Endodermal cell (in vitro differentiated cells): ENCODE measurements at places on chromosomes 2 and 18. TPM values are rescaled to one million over a fixed set of nuclear protein-coding genes. Genes with fewer than 3 reads are reported as not detected.

SERPINB10 gene
- not detected in 2 replicates for total RNA-seq

FMNL2 gene
- 42.4 and 49.4 TPM in 2 replicates for total RNA-seq

SLC20A1 gene
- 86.7 and 92.3 TPM in 2 replicates for total RNA-seq

ERFE gene
- 0.48 and 0.50 TPM in 2 replicates for total RNA-seq

GCKR gene
- total RNA-seq = 0.99 to 1.7 TPM (median 1.6 TPM) in 3 replicates

CCDC74B gene
- 10.4 to 19.9 TPM (median 12.2 TPM) in 3 replicates for total RNA-seq

SPHKAP gene
- 0.14 to 0.25 TPM (median 0.18 TPM) in 3 replicates for total RNA-seq

VWA3B gene
- 0.38 to 0.56 TPM in 2 of 3 replicates, not detected in the other for total RNA-seq

DNAH7 gene
- 1.1 and 1.5 TPM in 2 replicates for total RNA-seq

CYP27A1 gene
- total RNA-seq = 53.7 to 76.5 TPM (median 54.9 TPM) in 3 replicates

CLIP4 gene
- 8.4 to 27.7 TPM (median 10.9 TPM) in 3 replicates for total RNA-seq

PROM2 gene
- total RNA-seq = 1.8 to 2.4 TPM (median 2.3 TPM) in 3 replicates

CCDC150 gene
- total RNA-seq = 25.0 and 25.4 TPM in 2 replicates

SGPP2 gene
- total RNA-seq = 0.11 TPM in 1 of 2 replicates, not detected in the other

GRCh38 chr18:67540559-67540958, 24.0 kb upstream of the DSEL start:
- no peak overlapping the region for H3K27ac ChIP-seq
- DNase-seq = no peak
- H3K36me3 ChIP-seq = no peaks in the 10 kb centered on the region
- H3K4me1 ChIP-seq = no peaks in the 10 kb centered on the region

DNA sequence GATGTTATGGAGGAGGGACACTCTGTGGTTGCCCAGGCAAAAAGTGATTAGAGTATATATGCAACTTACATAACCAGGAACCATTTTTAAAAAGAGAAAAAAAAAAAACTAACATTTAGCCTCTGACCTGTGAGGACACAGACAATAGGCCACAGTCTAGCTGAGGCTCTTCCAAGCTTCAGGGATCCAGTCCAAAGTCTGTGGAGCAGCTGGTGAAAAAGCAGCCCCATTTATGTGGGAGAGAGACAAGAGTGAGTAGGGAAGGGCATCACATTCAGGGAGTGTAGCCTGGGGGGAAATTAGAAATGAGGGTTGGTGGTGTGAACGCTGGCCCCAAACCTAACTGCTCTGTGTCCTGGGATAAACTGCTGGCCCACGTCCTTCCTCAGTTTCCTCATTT, 122.8 kb downstream of the MYO5B start:
- H3K36me3 ChIP-seq = no peaks in the 10 kb centered on the region
- DNase-seq = no peak
- H3K27me3 ChIP-seq = no peaks in the 10 kb centered on the region
- H3K27ac ChIP-seq = no peak overlapping the region
- no peak overlapping the region for H3K4me3 ChIP-seq

- H3K36me3 ChIP-seq = no peaks in the 10 kb centered on the region
- DNase-seq = no peak
- no peaks in the 10 kb centered on the region for H3K27me3 ChIP-seq
- peaks cover 9% of the 10 kb centered on the region for H3K4me1 ChIP-seq
- H3K27ac ChIP-seq = peak overlapping the region; percentile 11
- H3K4me3 ChIP-seq = no peak overlapping the region
Observed at GRCh38 chr2:20584045-20584398, 66.9 kb downstream of the HS1BP3 start.

DNA sequence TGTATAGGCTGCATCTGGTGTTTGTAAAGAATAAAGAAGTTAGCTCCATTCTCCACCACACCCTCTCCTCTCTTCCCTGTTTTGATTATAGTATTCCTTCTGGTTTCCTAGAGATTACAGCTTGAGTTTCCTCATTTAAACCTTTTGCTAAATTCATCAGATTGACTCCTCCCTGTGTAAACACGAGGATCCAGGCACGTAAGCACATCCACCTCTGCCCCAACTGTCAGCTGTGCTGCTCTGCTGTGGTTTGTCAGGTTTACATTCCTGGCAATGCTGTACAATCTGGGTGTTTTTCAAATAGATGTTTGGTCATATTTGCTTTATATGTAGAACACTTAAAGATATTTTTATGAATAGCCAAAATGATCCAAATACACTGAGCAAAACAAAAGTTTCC, 302.8 kb downstream of the PTGR3 start:
- H3K4me3 ChIP-seq = no peak overlapping the region
- no peak overlapping the region for H3K27ac ChIP-seq
- H3K4me1 ChIP-seq = no peaks in the 10 kb centered on the region
- no peaks in the 10 kb centered on the region for H3K36me3 ChIP-seq

DNA sequence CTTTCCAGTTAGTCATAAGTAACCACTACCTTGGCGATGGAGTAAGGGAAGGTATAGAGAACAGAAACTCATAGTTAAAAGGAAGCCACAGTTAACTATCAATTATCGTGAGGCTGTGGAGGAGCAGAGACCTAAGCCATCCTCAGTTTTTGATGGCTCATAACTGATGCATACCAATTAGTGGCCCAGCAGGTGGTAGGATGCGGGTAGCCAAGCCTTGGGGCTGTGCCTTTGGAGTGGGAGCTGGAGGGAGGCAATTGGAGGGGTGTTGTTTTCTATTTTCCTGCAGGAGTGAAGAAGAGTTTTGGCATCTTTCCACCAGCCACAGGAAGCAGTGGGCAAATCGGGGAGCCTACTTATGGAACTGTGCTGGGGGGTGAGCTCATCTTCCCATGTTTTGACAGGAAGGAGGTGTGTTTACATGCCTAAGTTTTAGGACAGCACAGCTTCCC, 194.8 kb downstream of the TPGS2 start:
- H3K4me1 ChIP-seq = peaks cover 8% of the 10 kb centered on the region
- no peak overlapping the region for H3K4me3 ChIP-seq
- no peak for DNase-seq
- H3K27ac ChIP-seq = no peak overlapping the region
- no peaks in the 10 kb centered on the region for H3K27me3 ChIP-seq
- no peaks in the 10 kb centered on the region for H3K36me3 ChIP-seq

DNA sequence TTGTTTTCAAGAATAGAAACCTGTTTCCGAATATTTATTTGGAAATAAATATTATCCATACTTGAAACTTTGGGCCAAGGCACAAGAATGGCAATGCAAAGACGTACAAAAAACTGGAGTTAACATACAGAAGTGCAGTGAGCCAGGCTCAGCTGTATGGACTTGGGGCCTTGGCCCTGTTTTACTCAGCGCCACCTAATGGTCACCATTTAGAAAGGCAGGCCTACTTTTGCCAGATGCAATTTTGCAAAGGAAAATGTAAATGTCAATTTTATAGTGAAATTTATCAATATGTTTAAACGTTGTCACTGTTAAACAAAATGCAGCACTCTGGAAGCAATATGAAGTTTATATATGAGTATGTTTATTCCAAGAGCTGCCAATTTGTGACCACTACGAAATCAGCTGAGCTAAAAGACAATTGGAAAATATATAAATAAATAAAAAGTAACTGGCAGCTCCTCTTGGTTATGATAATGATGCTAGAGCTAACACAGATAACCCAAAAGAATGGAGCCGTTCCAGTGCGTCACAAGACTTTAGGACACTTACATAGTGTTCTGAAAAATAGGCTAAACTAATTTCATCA, 155.0 kb downstream of the ARHGAP15 start:
- peak; percentile 57 for DNase-seq
- no peaks in the 10 kb centered on the region for H3K27me3 ChIP-seq
- no peaks in the 10 kb centered on the region for H3K36me3 ChIP-seq

GRCh38 chr2:113157118-113157896, 16.5 kb upstream of the PSD4 start:
- no peak overlapping the region for H3K27ac ChIP-seq
- H3K4me3 ChIP-seq = peak overlapping the region; percentile 75
- peak; percentile 85 for DNase-seq
- H3K36me3 ChIP-seq = no peaks in the 10 kb centered on the region

DNA sequence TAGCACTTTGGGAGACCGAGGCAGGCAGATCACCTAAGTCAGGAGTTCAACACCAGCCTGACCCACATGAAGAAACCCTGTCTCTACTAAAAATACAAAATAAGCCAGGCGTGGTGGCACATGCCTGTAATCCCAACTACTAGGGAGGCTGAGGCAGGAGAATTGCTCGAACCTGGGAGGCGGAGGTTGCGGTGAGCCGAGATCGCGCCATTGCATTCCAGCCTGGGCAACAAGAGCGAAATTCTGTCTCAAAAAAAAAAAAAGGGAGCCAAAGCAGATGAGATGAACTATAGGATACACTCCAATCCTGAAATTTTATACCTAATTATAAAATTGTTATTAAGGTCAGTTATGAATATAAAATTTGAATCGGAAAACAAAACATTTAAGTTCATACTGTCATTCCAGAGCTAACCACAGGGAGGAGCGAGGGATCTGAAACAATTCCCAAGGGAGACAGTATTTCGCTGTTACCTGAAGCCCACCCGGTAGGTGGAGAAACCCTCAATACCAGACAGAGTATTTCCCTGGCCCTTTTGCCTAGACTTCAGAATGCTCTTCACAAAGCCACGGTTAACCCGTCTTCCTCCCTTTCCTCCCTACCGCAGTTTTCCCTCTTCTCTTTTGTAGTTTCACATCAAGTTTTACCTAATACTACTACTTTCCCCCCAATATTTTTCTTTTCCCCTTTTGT, 1.4 kb downstream of the PPM1G start:
- peaks cover 21% of the 10 kb centered on the region for H3K36me3 ChIP-seq
- no peak overlapping the region for H3K27ac ChIP-seq
- H3K4me3 ChIP-seq = peak overlapping the region; percentile 94
- DNase-seq = peak; percentile 80

GRCh38 chr2:192886636-192887035, 691.9 kb upstream of the TMEFF2 start:
- no peak overlapping the region for H3K27ac ChIP-seq
- no peak for DNase-seq
- no peaks in the 10 kb centered on the region for H3K4me1 ChIP-seq
- H3K27me3 ChIP-seq = no peaks in the 10 kb centered on the region
- no peak overlapping the region for H3K4me3 ChIP-seq
- H3K36me3 ChIP-seq = no peaks in the 10 kb centered on the region

DNA sequence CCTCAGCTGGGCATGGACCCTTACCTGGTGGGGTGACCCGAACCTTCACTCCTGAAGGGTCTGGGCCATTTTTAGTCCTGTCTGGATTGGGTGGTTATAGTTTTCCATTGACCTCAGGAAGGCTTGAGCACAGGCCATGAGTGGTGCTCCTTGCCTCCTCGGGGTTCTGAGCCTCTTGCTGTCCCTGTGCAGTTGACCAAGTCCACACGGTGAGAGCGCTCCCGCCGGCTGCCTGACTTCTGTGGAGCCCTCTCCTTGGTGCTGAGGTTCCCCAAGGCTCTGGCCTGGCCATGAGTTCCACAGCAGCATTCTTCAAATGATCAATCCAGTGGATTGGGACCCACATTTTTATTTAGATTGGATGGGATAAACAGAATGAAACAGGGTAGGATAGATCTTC, 159.5 kb downstream of the SEPTIN10 start:
- H3K27me3 ChIP-seq = no peaks in the 10 kb centered on the region
- no peak overlapping the region for H3K27ac ChIP-seq
- no peaks in the 10 kb centered on the region for H3K4me1 ChIP-seq
- H3K36me3 ChIP-seq = no peaks in the 10 kb centered on the region

DNA sequence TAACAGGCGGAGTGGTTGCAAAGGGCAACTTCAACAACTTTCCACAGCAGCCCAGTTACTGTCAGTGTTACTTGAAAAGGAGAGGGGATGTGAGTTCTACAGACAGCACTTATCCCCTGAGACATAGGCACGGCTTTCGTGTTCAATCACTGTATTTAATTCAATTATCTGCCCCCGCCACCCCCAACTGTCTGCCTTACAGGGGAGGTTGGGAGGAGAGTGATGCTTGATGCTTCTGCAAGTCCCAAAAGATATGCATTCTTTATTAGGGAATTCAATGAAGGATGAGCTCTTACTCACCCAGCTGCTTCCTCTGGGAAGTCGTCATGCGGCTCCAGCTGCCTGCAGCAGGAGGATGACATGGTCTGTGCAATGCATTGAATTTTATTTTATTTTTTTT, 639.9 kb downstream of the DCC start:
- no peaks in the 10 kb centered on the region for H3K27me3 ChIP-seq
- no peak overlapping the region for H3K27ac ChIP-seq
- H3K4me1 ChIP-seq = no peaks in the 10 kb centered on the region
- DNase-seq = no peak

- peaks cover 25% of the 10 kb centered on the region for H3K4me1 ChIP-seq
- peaks cover 29% of the 10 kb centered on the region for H3K36me3 ChIP-seq
- H3K4me3 ChIP-seq = no peak overlapping the region
- DNase-seq = no peak
Observed at GRCh38 chr2:174078275-174078674, 113.1 kb upstream of the SP3 start.

GRCh38 chr2:40416486-40416885, 35.4 kb downstream of the SLC8A1 start:
- H3K27ac ChIP-seq = no peak overlapping the region
- H3K4me1 ChIP-seq = no peaks in the 10 kb centered on the region
- no peak overlapping the region for H3K4me3 ChIP-seq
- no peak for DNase-seq

- no peak overlapping the region for H3K27ac ChIP-seq
- no peaks in the 10 kb centered on the region for H3K27me3 ChIP-seq
- H3K4me3 ChIP-seq = no peak overlapping the region
- peaks cover under 1% of the 10 kb centered on the region for H3K4me1 ChIP-seq
- no peak for DNase-seq
Observed at GRCh38 chr18:47831351-47831750, 99.1 kb downstream of the SMAD2 start.

- H3K4me1 ChIP-seq = peaks cover 11% of the 10 kb centered on the region
- DNase-seq = peak; percentile 74
- H3K27me3 ChIP-seq = no peaks in the 10 kb centered on the region
- peak overlapping the region; percentile 77 for H3K4me3 ChIP-seq
- H3K27ac ChIP-seq = peak overlapping the region; percentile 86
Observed at GRCh38 chr2:218405746-218406208, 6.1 kb downstream of the CTDSP1 start.

DNA sequence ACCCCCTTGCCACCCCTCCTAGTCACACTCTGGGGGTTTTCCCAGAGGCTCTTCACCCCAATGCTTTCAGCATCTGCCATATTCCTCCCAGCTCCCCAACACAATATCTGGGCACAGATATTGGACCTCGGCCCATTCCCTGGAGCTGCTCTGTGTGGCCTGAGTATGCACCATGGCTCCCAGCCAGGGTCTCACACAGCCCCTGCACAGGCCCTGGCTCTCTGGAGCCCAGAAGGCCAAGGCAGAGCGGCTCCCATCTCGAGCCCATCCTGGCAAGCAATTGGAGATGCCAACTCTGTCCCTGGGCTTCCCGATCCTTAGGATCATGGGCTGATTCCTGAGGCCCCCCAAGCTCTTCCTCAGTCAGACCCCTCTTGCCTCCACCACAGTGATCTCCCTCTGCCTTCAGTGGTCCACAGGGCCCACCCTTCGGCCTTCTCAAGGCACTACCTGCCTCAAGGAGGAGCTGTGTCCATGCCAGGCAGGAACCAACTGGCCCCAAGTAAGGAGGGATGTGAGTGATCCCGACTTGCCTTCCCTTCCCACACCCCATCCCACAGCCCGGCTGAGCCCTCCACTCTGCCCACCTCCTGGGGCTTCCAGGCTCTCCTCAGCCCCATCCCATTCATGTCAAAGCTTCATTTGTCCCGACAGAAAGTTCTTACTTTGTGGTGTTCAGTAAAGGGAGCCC, 62.7 kb downstream of the ADD2 start:
- H3K4me3 ChIP-seq = no peak overlapping the region
- H3K27ac ChIP-seq = no peak overlapping the region
- H3K27me3 ChIP-seq = no peaks in the 10 kb centered on the region
- peaks cover 5% of the 10 kb centered on the region for H3K4me1 ChIP-seq
